ENCODE measurements at places on chromosomes 12 and 14.
A peak's percentile ranks its signal among the peaks of the same experiment; 100 is the strongest.

DNA sequence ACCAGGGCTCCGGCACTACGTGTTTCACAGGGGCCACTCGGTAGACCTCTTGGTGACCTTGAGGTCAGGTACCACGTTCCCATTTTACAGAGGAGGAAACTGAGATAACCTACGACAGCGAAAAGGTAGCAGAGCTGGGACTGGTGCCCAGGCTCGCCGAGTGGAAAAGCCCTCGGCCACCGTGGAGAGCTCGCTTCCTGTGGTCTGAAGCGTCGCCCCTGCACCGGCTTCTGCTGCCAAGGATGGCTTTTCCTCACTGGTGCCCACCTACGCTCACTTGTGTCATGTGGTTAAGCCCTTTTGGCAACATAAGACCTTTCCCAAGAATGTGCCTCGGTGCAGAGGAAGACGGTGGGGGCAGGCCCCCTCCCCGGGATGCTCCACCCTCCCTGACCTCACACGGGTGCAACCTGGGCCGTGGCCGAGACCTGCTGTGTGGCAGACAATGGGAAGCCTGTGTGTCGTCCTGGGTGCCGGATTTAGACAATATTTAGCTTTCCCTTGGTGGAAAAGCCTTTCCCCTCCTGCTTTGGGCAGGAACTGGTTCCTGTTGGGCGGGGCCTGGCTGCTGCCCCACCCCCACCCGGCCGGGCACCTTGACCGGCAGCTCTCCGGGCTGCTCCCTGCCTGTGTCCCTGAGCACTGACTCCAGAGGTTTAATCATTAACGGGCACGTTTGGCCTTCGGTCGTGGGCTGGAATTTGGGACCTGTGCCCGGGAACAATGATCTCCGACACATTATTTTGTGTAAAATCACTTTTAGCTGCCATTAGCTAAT is 32.4 kb upstream of the PPP1R13B start:
- no peak for DNase-seq

- no peak for DNase-seq
These were observed 13.0 kb upstream of the SERPINA12 start for GRCh38 chr14:94522115-94522724.

DNA sequence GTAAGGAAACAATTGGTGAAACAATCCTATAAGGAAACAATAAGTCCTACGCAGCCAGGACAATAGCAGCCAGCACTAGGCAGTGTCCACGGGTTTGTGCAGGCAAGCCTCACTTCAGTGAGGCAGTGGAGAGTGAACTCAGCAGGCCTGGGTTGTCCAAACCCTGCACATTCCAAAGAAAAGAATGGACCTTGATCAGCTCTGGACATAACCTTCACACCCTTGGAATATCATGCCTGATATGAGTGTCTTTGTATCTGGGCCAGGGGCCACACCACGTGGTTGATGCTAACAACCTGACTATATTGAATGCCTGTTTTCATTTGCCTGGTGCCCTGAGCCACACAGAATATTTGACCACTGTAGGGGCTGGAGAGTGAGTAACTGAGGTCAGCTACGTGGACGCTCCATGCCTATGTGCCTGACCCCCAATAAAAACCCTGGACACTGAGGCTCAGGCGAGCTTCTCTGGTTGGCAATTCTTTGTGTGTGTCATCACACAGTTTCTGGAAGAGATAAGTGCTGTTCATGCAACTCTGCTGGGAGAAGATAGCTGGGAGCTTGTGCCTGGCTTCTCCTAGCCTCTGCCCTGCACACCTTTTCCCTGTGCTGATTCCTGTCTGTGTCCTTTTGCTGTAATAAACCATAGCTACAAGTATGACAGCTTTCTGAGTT is 81.4 kb upstream of the NCOR2 start:
- no peak for DNase-seq

GRCh38 chr14:60722107-60722356 is 2.1 kb downstream of the SIX4 start:
- DNase-seq: no peak

DNA sequence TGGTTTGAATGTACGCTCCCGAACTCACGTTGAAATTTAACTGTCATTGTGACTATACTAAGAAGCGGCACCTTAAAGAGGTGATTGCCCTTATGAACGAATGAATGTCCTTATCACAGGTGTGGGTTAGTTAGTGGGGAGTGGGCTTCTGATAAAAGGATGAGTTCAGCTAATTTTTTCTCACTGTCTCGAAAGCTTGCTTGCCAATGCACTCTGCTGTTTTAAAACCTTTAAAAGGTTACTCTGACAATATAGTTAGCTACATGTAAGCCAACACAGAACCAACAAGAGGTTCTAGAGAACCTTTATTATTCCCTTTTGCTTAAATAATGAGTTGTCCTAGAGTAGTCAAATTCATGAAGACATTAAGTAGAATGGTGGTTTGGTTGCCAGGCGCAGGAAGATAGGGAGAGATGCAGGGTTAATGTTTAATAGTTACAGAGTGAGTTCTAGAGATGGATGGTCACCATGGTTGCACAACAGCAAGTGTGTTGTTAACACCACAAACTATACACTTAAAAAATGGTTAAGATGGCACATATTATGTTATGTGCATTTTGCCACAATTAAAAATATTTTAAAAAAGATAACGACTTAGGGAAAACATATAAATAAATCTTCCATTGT is 26.3 kb downstream of the RTN1 start:
- DNase-seq: no peak

DNA sequence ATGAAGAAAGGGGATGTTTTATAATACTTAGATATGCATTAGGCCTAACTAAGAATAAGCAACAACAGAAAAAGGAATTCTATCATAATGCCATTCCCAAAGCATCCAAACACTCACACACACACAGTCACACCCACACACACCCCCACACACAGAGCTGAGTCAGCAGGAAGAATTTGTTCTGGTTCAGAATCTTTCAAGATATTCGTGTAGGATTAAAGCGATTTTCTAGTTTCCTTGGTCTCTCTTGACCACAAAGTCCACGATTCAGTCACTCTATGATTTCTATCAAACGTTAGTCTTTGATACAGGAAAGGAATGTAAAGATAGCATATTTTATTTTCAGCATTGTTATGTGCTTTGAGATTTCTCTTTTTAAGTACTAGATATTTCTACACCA is 382.6 kb upstream of the DCN start:
- DNase-seq: no peak

- no peak for DNase-seq
These were observed 46.0 kb upstream of the EVL start for GRCh38 chr14:100019156-100019744.

DNA sequence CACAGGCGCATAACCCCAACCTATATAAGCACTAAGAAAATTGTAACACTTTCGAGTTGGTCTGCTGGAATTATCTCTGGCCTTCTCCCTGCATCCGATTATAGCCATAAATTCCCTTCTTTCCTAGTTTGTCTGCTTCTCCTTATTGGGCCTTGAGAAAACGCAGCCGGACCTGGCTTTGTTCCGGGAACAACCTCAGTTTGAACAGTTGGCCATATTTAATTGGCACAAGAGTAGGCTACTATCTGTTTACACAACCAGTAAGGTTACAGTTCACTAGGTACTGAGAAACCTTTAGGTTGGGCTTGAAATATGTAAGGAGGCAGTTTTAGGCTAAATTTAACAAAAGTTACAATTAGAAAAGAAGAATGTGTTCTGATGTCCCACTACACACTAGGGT is 176.1 kb downstream of the IPO8 start:
- DNase-seq: no peak

GRCh38 chr12:95022477-95022876 is 19.0 kb upstream of the NDUFA12 start:
- DNase-seq: no peak

DNA sequence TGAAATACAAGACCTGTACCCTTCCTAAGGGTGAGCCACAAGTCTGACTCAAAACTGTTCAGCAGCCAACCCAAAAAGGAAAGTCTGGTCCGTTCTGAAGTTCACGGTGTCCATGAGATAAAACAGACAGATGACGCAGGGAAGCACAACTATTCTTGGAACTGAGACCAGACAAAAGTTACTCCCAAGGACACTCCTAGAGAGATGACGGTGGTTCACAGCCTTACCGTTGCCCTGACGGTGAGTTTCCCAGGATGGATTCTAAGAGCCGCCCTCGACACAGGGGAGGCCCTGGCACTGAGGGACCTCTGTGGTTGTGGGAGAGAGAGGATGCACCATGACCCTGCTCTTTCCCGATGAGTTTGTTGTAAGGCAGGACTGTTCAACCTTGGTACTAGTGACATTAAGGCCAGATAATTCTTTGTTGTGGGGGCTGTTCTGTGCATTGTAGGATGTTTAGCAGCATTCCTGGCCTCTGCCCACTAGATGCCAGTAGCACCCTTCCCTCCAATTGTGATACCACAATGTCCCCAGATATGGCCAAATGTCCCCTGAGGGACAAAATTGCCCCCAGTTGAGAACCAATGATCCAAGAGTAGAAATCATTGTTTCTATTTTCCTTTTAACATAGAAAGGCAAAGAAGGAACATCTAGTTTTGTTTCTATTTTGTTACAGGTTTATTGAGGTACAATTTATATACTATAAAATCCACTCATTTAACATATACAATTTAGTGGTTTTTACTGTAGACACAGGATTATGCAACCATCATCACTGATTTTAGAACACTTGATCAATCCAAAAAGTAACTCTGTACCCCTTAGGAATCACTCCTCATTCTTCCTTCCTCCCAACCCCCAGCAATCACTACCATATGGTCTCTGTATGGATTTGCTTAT is 23.0 kb downstream of the OR10P1 start:
- peak; percentile 14 for DNase-seq

DNA sequence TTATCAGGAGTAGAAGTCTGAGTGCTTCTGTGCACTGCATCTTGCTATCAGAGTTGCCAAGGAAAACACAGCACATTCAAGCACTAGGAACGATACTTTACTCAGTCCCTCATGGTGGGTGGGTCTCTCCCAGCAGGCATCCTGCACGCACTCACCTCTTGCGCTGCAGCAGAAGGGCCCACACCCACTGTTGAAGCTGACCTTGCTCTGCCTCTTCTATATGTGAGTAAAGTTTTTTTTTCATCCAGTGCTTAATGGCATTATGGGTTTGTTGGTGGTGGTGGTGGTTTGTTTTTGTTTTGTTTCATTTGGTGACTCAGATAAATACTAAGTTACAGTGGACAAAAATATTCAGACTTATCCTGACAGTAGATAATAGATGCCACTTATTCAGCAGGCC is 348.5 kb downstream of the EGLN3 start:
- no peak for DNase-seq

GRCh38 chr14:64628940-64629408 is 75.2 kb upstream of the PLEKHG3 start:
- peak; percentile 87 for DNase-seq

GRCh38 chr12:66071549-66071948 is 59.0 kb downstream of the LLPH start:
- DNase-seq: no peak

- no peak for DNase-seq
These were observed 445.4 kb upstream of the OR4E1 start for GRCh38 chr14:22118899-22119477.

- peak; percentile 98 for DNase-seq
These were observed 25.1 kb upstream of the ATP2B1 start for GRCh38 chr12:89733579-89734201.

- DNase-seq: no peak
These were observed 1.2 kb upstream of the PRIMA1 start for GRCh38 chr14:93789228-93790130.

DNA sequence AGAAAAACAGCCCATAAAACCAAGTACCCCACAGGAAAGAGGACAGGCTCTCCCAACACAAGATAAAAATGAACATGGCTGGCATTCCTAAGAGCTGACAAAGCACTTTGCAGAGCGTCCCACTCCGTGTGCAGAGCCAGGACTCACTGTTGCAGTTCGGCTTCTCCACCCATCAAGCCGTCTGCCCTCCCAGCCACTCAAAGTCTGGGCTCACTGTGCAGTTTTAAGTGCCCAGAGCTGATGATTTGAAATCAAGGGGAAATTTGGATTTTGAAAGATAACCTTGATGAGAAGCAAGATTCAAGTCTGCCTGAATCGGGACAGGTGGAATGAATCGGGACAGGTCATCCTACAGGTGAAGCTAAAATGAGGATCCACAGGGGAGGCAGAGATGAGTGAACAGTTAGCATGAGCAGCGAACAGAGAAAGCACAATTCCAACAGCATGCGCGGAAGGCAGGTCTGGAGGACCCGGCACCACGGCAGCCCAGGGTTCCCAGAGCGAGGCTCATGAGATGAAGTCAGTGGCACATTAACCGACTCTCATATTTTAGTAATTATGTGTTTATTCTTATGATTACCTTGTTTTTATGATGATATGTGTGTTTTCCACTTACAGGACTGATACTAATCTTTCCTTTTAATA is 39.8 kb upstream of the GPR68 start:
- DNase-seq: peak; percentile 74

GRCh38 chr12:26277506-26278246 is 82.3 kb downstream of the SSPN start:
- DNase-seq: peak; percentile 63

DNA sequence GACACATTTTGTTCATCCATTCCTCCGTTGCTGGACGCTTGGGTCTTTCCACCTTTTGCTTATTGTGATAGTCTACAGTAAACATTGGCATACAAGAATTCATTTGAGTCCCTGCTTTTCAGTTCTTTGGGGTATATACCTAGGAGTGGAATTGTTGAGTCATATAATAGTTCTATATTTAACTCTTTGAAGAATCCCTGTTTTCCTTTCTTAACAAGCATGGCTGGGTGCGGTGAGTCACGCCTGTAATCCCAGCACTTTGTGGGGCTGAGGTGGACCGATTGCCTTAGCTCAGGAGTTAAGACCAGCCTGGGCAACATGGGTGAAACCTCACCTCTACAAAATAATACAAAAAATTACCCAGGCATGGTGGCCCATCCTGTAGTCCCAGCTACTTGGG is 75.4 kb downstream of the CCDC92 start:
- DNase-seq: peak; percentile 61

GRCh38 chr14:52244997-52245396 is 22.5 kb upstream of the PTGDR start:
- no peak for DNase-seq

All from AG09309 (cell line).